Endothelial cell (in vitro differentiated cells): ENCODE measurements at places on chromosomes 6 and 20. TPM values are rescaled to one million over a fixed set of nuclear protein-coding genes. Genes with fewer than 3 reads are reported as not detected.

- no peak for DNase-seq
Observed at GRCh38 chr6:80946402-80946801, 806.1 kb downstream of the TENT5A start.

GRCh38 chr20:23148731-23149570 is 62.8 kb upstream of the CD93 start:
- no peak for DNase-seq

- no peak for DNase-seq
Observed at GRCh38 chr6:90793771-90794170, 206.9 kb upstream of the MAP3K7 start.

The GPLD1 gene
- total RNA-seq, result 1.2 TPM

DNA sequence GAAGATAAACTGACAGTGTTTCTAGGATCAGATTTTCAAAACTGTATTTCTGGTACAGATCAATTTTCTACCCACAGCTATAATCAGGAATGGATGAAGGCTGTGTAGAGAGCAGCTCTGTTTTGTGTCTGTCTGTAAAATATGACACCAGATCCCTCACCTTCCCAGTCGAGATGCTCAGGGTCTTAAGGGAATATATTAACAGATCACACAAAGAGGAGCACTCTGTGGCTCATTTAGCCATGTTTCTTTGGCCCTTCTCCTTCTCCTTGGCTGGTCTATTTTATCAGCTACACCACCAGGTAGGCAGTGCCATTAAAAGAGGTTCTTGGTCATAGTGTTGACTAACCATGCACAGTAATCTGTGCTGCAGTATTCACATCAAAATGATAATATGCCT is 82.6 kb downstream of the PREP start:
- DNase-seq, result no peak

The TAGAP gene
- total RNA-seq, result 0.41 TPM

The RIPPLY2 gene
- not detected for total RNA-seq

- DNase-seq, result no peak
Observed at GRCh38 chr6:89360415-89360999, 8.0 kb upstream of the UBE2J1 start.

GRCh38 chr20:17562804-17563305 is 7.0 kb upstream of the DSTN start:
- DNase-seq, result no peak

The TAB2 gene
- 105 TPM for total RNA-seq

GRCh38 chr6:163536770-163537169 is 122.3 kb downstream of the QKI start:
- no peak for DNase-seq

GRCh38 chr20:33526769-33527168 is 36.9 kb downstream of the CBFA2T2 start:
- DNase-seq, result no peak

DNA sequence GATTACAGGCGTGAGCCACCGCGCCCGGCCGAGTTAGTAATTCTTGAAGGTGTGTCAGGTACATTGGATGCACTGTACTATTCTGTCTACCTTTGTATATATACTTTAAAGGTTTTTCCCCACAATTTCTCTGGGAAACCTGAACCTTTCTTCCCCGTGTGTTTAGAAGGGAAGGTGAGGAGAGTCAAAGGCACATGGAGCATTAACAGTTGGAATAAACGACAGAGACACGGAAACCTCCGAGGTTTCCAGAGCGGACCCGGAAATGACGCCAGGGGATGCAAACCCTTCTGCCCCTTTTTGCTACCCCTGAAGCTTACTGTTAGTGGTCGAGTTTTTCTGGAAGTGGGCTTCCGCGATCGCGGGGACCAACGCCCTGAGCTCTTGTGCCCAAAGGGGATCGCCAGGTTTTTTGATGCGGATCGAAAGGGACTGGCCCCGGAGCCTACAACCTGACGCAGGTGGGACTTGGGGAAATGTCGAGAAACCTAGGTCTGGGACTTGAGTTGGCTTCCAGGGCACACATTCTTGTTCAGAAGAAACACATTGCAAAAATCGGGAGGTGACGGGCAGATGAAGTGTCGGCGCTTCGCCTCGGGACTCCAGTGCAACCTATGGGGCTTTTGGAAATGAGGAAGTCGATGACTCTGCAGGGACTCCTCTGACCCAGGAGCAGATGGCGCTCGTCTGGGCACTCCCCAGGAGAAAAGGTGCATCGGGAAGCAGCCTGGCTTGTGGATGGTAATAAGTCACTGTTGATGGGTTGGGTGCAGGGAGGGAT is 218.2 kb downstream of the OR2B2 start:
- peak; percentile 45 for DNase-seq

- DNase-seq, result peak; percentile 23
Observed at GRCh38 chr20:22582386-22582963, 1.9 kb downstream of the FOXA2 start.

The PYGB gene
- 57.9 TPM for total RNA-seq
